ENCODE measurements at places on chromosomes 1 and 21.
A peak's percentile ranks its signal among the peaks of the same experiment; 100 is the strongest.

DNA sequence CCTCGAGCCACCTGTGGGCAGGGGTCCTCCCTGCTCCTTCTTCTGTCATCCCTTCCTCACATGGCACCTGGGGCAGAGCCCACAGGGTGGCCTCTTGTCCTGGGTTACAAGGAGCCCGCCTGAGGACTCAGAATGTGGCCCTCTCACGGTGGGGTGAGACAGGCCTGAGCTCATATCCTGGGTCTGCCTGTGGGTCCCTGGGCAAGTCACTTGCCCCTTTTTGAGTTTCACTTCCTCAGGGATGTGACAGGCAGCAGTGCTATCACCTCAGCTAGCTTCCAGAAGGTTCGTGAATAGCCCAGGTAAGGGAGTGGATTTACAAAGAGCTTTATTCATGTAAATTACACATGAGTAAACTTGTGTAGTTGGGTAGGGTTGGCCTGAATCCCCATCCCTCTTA is 33.5 kb downstream of the HTR6 start:
- DNase-seq, result no peak

GRCh38 chr1:91026320-91026719 is 4.5 kb upstream of the ZNF644 start:
- DNase-seq, result no peak

- DNase-seq, result no peak
Observed at GRCh38 chr1:203122159-203122558, 5.4 kb upstream of the ADORA1 start.

- no peak for DNase-seq
Observed at GRCh38 chr1:174497478-174497877, 49.7 kb downstream of the GPR52 start.

GRCh38 chr1:238401144-238401543 is 510.4 kb upstream of the ZP4 start:
- no peak for DNase-seq

DNA sequence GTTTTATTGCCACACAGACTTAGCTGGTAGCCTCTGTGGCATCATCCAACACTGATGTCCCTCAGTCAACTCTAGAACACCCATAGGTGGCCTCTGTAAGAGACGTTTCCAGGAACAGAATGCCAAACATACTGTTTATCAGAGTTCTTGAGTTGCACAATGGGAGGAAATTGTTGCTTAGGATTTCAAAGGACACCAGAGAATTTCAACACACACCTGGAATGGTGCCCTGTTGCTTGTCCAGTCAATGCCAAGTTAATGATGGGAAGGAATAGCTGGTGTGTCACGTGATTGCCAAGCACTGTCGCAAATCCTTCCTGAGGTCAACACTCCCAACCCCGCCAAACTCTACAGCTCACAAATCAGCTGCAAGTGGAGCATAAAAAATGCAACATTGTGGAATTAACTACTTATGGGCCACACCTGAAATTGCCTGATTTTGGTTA is 28.6 kb upstream of the DUSP23 start:
- DNase-seq, result no peak

DNA sequence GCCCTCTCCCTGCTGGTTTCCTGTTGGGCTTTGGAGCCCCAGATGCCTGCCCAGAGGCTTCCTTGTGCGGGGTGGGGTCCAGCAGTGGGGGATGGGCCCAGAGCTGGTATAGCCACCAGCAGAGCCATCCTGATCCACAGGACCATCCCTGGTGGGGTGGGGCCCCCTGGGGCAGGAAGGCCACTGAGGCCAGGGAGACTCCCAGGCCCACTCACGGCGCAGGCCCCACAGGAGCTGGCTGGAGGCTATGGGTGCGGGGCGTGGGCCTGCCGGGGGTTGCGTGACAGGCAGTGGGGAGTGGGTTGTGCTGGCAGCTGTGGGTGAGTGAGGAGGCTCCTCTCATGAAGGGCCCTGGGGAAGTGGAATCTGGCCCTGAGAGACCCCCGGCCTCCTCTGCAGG is 5.7 kb downstream of the LRRC3 start:
- DNase-seq, result no peak

DNA sequence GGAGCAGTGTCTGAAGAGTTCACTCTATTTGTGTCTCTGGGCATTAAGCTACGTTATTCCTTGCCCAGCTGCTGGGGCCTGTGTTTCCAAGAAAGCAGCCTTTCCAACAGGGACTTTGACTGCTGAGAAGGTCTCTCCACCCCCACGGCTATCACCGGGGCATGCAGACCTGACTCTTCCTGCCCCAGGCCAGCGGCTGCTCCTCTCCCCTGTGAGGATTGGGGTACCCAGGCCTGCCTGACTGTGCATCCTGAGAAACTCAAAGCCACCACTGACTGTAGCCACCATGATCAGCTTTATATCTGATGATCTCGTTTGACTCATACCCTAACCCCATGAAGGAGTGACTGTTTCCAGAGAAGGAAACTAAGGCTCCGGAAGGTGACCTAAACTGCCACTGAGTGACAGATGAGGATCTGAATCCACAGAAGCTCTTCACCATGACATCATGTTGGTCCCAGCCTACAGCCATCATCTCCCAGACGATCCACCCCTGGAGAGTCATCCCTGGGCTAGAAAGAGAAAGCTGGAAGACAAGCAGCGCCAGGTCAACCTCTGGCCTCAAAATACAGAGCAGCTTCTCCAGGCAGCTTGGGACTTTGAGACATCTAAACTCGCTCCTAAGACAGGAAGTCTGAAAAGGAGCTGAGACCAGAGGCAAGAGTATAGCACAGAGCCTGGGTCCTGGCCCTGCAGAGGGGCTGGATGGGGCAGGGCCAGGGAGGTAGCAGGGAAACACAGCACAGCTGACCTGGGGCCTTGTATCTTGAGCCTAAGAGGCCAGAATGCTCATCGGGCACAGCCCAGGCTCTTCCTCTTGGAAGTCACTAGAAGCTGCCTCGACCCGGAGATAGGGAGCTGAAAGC is 244.0 kb upstream of the VAMP3 start:
- no peak for DNase-seq

DNA sequence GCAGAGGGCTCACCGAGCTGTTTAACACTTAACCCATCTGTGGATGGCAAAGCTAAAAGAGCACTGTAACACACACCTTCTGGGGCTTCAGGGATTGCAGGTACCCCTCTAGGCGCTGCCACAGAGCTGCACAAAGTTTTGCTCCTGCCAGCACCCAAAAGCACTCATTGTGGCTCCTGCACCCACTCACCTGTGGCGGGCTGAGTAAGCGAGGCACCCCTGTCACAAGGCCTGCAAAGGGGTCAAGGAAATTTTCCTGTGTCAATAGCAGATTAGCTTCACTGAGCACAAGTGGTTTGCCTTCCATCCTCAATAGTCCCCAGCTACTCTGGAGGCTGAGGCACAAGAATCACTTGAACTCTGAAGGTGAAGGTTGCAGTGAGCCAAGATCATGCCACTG is 29.5 kb upstream of the KCNK1 start:
- no peak for DNase-seq

DNA sequence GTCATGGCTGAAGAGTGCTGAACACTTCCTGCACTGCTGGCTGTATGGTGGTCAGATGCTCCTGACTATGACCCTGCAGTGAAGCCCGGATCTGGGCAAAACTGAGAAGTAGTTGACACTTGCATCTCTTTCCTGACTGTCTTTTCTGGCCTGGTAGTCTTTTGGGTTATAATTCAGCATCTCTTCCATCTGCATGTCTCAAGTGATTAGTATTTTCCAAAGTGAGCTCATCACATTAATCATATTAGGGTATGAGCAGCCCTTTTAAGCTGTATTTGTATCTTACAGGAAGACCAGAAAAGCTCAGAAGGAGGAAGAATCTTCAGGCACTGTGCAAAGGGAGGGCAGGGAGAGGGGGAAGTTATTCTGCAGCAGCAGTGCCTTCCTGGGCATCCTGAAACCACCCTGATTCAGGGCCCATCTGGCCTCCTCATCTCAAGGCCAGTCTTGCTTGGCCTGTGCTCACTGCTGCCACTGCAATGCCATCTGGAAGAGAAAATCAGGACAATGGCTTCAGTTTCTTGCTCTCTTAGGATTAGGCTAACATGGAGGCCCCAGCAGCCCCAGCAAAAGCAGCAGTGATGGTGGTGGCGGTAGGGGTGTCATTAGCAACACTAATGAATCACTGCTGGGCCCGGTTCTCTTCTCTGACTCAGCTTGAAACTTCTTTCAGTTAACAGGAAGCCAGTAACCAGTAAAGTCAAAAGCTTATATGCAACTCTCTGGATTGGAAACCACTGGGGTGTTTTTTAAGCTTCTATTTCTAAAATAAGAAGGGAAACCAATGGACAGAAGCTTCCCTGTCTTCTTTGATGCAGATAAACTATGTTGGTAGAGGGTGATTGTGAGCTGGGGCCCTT is 63.3 kb upstream of the WDR26 start:
- peak; percentile 47 for DNase-seq

- DNase-seq, result no peak
Observed at GRCh38 chr1:246068619-246069509, 438.2 kb downstream of the SMYD3 start.

GRCh38 chr1:17191990-17192242 is 13.0 kb upstream of the PADI1 start:
- DNase-seq, result no peak

GRCh38 chr1:204945565-204945977 is 74.9 kb downstream of the NFASC start:
- DNase-seq, result no peak

DNA sequence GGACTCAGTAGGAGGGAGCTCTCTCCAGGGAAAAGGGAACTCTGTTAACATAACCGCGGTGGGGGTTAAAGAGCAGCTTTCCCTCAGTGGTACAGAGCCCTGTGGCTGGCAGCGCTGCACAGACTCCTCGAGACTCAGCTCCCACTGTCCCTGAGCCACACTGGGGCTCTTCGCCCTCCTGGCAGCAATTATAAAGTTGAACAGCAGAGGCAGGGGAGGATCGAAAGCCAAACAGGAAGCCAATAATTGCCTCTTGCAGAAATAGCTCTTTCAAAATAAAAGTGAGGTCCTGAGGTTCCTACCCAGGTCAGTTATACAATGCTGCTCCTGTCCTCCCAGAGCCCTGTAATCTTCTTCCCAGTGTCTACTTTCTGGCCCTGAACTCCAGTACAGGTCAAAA is 77.0 kb downstream of the FAM78B start:
- no peak for DNase-seq

DNA sequence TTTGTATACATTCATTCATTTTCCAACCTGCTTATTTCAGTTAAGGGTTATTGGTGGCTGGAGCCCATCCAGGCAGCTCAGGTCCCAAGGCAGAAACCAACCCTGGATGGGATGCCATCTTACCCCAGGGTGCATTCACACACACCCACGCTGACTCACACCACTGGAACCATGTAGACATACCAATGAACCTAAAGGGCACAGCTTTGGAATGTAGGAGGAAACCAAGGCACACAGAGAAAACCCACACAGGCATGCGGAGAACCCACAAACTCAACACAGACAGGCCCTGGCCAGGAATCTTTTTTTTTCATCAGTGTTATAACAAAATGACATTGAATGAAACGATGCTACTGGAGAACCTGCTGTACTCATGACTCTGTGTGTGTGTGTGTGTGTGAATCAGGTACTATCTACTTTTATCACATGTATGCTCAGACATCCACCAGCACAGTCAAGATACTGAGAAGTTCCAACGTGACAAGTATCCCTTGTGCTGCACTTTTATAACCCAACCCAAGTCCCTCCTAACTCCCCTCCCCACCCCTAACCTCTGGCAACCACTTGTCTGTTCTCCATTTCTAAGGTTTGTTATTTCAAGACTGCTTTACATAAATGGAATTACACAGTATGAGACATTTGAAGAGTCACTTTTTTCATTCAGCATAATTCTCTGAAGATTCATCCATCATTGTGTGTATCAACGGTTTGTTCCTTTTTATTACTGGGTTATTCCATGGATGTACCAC is 286.8 kb upstream of the PLD5 start:
- no peak for DNase-seq

DNA sequence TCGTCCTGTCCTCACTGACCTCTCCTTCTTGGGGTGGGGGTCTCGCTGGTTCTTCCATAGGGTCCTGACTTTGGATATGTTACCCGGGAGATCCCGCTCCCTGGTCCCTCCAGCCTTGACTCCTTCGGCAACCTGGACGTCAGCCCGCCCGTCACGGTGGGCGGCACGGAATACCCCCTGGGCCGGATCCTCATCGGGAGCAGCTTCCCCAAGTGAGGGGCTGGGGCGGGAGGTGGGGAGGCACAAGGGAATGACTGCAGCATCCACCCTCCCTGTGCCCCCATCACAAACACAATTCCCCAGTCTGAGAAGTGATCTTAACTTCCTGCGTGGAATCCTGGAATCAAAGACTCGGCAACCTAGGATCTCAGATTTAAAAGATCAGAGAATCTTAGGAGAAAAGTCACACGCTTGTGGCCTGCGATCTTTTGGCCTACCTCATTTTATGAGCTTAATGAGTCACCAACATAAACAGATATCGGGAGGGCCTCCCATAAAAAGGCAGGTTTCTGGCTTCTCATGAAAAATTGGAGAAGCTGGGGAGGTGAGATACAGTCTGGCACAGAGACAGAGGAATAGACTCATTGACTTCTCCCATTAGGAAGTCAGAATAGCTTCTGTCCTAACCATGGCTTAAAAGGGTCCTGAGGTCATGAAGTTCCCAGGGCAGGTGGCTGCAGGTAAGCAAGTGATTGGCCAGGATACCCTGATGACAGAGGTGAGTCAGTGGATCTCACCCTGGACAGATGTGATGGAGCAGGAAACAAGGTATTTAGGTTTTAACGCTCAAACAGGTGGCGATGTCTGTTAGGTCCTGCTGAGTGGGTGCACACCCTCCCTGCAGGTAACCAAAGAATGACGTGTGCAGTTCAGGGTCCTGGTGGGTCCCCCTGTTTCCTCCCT is 15.9 kb upstream of the PADI3 start:
- DNase-seq, result no peak

- DNase-seq, result peak; percentile 20
Observed at GRCh38 chr1:205488074-205488723, 16.3 kb upstream of the CDK18 start.

DNA sequence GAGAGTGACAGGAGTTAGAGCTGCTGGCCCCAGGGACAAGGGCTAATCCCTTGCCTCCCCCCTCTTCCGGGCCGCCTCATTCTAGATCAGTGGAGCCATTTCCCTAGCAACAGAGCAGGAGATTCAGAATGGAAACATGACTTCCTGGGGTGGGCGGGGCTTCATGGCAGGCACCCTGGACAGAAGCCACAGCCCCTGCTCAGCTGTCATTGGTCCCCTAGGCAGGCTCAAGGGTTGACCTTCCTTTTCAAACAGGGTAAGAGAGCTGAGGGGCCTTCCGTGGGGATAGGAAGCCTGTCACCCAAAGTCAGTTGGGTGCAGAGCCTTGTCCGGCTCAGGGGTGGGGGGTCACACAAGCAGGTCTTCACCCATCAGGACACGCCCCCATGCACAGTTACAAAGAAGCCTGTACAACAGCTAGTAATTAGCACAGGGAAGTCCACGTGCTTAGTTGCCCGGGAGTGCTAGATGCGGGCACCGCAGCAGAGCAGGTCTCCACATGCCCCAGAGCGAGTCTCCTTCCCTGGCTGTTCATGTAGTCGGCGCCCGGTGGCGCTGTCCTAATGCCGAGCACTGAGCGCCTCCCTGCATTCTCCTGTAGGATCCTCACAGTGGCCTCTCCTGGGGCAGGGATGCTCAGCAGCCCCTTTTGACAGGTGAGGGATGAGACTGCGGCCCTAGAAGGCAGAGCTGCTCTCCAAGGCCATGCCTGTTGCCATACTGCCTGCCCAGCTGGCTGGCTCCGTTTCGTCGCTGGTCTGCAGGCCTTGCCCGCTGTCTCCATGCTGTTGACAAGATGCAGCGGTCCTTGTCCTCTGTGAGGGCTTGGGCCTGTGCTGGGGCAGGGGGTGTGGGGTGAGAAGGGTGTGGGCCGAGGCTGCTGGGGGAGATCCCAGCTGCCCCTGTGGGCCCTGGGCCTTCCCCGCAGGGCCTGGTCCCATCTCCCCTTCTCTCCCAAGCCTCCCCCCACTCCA is 5.1 kb downstream of the TMEM201 start:
- DNase-seq, result no peak

Measured in stimulated activated CD4-positive, alpha-beta T cell treated with anti-CD3 and anti-CD28 coated beads, Interleukin-2, amount 100 ng/mL, for 4 hours (primary cell).